ENCODE measurements at places on chromosomes 11 and 22. TPM values are rescaled to one million over a fixed set of nuclear protein-coding genes. Genes with fewer than 3 reads are reported as not detected.

GRCh38 chr11:86158704-86159580 lies 85.6 kb upstream of the EED start:
- H3K36me3 ChIP-seq: no peaks in the 10 kb centered on the region
- DNase-seq: no peak
- H3K27me3 ChIP-seq: no peaks in the 10 kb centered on the region
- peaks cover 13% of the 10 kb centered on the region for H3K4me1 ChIP-seq
- no peak overlapping the region for H3K27ac ChIP-seq

- no peaks in the 10 kb centered on the region for H3K27me3 ChIP-seq
- no peaks in the 10 kb centered on the region for H3K36me3 ChIP-seq
- no peak for DNase-seq
- H3K4me3 ChIP-seq: no peak overlapping the region
- H3K27ac ChIP-seq: no peak overlapping the region
Observed at GRCh38 chr11:92717240-92717639, 252.2 kb upstream of the MTNR1B start.

DNA sequence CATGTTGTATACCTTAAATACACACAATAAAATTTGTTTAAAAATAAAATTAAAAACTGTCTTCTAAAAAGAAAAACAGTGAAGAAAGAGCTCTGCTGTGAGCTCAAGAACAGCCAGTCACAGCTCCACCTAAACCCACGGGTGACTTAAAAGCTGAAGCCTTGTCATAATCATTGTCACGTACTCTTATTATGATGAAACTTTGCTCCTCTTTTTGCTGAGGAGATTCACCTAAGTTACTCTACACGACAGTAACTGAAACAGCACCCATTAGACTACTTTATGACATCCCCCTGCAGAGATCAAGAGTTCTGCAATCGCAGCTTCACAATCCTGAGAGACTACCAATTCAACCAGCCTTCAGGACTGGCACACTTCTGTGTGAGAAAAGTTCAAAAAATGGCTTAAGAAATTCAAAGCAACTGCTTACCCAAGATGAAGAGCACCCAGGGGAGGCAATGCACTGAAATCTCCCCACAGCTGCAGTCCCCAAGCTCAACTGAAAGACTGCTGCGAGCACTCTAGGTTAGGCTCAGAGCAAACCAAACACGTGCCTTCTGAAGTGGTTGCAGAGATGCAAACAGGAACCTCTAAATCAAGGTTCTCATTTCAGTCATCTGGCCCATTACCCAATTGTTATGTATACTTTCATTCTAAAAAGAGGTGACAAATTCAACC lies at the start of gene JAML:
Gene JAML, minus strand, starts transcription at position 501 of the 678 bp plus-strand sequence. CDS start 10,145 bp downstream, outside the sequence.
- no peaks in the 10 kb centered on the region for H3K27me3 ChIP-seq
- H3K4me1 ChIP-seq: no peaks in the 10 kb centered on the region
- no peak within 1 kb of the TSS for H3K4me3 ChIP-seq
- no peak for DNase-seq
- no peak within 1 kb of the TSS for H3K27ac ChIP-seq

- H3K27me3 ChIP-seq: no peaks in the 10 kb centered on the region
- peak; percentile 85 for DNase-seq
- no peaks in the 10 kb centered on the region for H3K36me3 ChIP-seq
- no peak overlapping the region for H3K27ac ChIP-seq
- H3K4me3 ChIP-seq: no peak overlapping the region
- peaks cover 7% of the 10 kb centered on the region for H3K4me1 ChIP-seq
Observed at GRCh38 chr11:101516546-101516945, 67.3 kb downstream of the TRPC6 start.

DNA sequence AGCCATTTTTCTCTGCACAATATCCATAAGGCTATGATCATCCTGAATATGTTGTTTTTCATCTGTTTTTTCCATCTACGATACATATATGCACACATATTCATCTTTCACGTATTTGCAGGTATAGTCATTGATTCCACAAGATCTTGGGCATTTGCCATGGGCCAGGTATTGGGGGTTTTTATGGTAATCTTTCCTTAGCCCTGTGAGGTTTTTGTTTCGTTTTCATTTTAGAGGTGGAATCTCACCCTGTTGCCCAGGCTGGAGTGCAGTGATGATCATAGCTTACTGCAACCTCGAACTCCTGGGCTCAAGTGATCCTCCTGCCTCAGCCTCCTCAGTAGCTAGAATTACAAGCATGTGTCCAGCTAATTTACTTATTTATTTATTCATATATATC lies 20.0 kb downstream of the CD6 start:
- no peaks in the 10 kb centered on the region for H3K36me3 ChIP-seq
- no peak for DNase-seq
- no peak overlapping the region for H3K27ac ChIP-seq
- H3K27me3 ChIP-seq: peaks cover 14% of the 10 kb centered on the region
- no peaks in the 10 kb centered on the region for H3K4me1 ChIP-seq

GRCh38 chr11:66889960-66890359 lies 33.1 kb downstream of the LRFN4 start:
- H3K36me3 ChIP-seq: no peaks in the 10 kb centered on the region
- H3K27me3 ChIP-seq: no peaks in the 10 kb centered on the region
- peak overlapping the region; percentile 8 for H3K27ac ChIP-seq
- peak; percentile 54 for DNase-seq

Gene DDIAS
- total RNA-seq: 5.0 TPM

Gene APOL2
- total RNA-seq: 7.9 TPM

Gene PNPLA3
- 51.0 TPM for total RNA-seq

Gene SLC17A6
- total RNA-seq: not detected

Gene BBOX1
- not detected for total RNA-seq

Gene MRGPRF
- 4.7 TPM for total RNA-seq

Gene SLC22A8
- total RNA-seq: 0.16 TPM

Gene CRACR2B
- 22.3 TPM for total RNA-seq

Gene SIAE
- total RNA-seq: 5.0 TPM

Measured in endodermal cell (in vitro differentiated cells).